ENCODE measurements at places on chromosomes 16 and 17.

- H3K4me3 ChIP-seq = peak overlapping the region; percentile 62
- peaks cover 6% of the 10 kb centered on the region for H3K36me3 ChIP-seq
- no peaks in the 10 kb centered on the region for H3K27me3 ChIP-seq
- DNase-seq = peak; percentile 60
These were observed 916 bp downstream of the PAGR1 start for GRCh38 chr16:29816694-29817441.

DNA sequence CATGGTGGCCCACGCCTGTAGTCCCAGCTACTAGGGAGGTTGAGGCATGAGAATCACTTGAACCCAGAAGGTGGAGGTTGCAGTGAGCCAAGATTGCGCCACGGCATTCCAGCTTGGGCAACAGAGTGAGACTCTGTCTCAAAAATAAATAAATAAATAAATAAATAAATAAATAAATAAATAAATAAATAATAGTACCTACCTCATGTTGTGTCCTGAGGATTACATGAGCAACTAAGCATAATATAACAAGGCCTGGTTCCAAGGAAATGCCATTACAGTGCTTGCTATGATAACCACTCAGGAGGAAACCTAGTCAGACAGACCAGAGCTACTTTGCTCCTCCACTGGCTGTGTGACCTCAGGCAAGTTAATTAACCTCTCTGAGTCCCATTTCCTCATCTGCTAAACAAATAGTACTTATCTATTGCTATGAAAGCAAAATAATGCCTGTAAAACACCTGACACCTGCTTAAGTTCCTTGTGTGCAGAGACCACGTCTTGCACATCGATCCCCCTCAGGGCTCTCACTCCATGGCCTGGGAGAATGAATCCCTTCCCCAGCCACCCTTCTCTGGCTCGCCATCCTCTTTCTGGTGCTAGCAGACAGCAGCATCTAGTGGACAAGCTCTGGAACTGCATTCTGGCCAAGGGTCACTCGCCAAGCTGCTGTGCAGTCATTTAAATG lies 7.5 kb downstream of the EPOP start:
- peaks cover 54% of the 10 kb centered on the region for H3K27me3 ChIP-seq
- peak; percentile 70 for DNase-seq
- no peaks in the 10 kb centered on the region for H3K4me1 ChIP-seq
- no peaks in the 10 kb centered on the region for H3K36me3 ChIP-seq
- H3K4me3 ChIP-seq = no peak overlapping the region

DNA sequence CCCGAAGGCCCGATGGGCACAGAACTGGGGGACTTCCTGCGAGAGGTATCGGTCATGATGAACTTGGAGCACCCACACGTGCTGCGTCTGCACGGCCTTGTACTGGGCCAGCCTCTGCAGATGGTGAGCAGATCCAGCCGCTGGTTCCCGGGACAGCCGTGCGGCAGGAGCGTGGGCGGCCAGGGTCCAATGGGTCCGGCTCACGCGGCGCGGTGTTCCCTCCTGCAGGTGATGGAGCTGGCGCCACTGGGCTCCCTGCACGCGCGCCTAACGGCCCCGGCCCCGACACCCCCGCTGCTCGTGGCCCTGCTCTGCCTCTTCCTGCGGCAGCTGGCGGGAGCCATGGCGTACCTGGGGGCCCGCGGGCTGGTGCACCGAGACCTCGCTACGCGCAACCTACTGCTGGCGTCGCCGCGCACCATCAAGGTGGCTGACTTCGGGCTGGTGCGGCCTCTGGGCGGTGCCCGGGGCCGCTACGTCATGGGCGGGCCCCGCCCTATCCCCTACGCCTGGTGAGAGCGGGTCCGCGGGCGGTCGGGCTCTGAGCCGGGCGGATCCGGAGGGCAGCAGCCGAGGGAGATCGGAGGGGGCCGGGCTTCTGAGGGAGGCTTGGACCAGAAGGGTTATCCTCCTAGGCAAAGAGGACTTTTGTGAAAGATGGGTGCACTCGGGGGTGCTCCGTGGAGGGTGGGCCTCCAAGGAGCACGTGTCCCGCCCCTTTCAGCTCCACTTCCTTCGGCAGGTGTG lies 3.0 kb downstream of the TNK1 start:
- H3K4me3 ChIP-seq = peak overlapping the region; percentile 23
- DNase-seq = peak; percentile 13
- H3K27me3 ChIP-seq = peaks cover 26% of the 10 kb centered on the region

DNA sequence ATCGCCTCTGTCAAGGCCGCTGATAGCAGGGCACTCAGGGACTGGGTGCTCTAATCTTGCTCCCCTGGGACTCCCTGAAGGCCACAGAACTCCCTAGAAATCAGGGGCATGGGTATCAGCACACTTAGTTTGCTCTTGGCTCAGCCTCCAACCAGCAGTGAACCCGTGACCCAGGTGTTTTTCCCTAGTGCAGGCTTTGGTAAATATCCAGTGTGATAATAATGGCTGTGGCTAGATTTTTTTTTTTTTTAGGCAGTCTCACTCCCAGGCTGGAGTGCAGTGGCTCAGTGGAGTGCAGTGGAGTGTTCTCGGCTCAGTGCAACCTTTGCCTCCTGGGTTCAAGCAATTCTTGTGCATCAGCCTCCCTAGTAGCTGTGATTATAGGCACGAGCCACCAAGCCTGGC lies 10.3 kb downstream of the NUPR1 start:
- no peaks in the 10 kb centered on the region for H3K4me1 ChIP-seq
- H3K36me3 ChIP-seq = no peaks in the 10 kb centered on the region
- H3K4me3 ChIP-seq = no peak overlapping the region
- no peaks in the 10 kb centered on the region for H3K27me3 ChIP-seq

DNA sequence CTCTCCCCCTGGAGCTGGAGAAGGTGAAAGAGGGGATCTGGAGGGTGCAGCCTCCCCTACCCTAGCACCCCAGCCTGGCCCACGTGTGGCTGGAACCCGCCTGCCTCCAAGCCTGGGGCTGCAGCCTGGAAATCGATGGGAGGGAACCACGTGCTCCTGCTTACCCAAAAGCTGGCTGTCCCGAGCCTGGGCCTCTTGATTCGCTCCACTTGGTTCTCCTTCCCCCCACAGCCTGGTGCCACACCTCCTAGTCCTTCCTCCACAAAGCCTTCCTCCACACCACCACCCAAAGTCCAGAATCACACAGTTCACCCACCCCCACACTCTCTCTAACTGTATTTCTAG lies 29.3 kb downstream of the CFAP20 start:
- no peaks in the 10 kb centered on the region for H3K4me1 ChIP-seq
- no peak for DNase-seq

- H3K27me3 ChIP-seq = peaks cover 69% of the 10 kb centered on the region
- H3K4me1 ChIP-seq = peaks cover 8% of the 10 kb centered on the region
These were observed 856 bp upstream of the CXCL16 start for GRCh38 chr17:4740584-4740983.

GRCh38 chr16:19697756-19698318 lies 20.2 kb downstream of the KNOP1 start:
- H3K27me3 ChIP-seq = no peaks in the 10 kb centered on the region
- H3K4me1 ChIP-seq = peaks cover 17% of the 10 kb centered on the region
- H3K36me3 ChIP-seq = peaks cover 31% of the 10 kb centered on the region

- no peaks in the 10 kb centered on the region for H3K27me3 ChIP-seq
- H3K27ac ChIP-seq = no peak overlapping the region
- H3K4me3 ChIP-seq = no peak overlapping the region
- H3K4me1 ChIP-seq = peaks cover 21% of the 10 kb centered on the region
- no peak for DNase-seq
These were observed 79.6 kb upstream of the TOB1 start for GRCh38 chr17:50945779-50946222.

DNA sequence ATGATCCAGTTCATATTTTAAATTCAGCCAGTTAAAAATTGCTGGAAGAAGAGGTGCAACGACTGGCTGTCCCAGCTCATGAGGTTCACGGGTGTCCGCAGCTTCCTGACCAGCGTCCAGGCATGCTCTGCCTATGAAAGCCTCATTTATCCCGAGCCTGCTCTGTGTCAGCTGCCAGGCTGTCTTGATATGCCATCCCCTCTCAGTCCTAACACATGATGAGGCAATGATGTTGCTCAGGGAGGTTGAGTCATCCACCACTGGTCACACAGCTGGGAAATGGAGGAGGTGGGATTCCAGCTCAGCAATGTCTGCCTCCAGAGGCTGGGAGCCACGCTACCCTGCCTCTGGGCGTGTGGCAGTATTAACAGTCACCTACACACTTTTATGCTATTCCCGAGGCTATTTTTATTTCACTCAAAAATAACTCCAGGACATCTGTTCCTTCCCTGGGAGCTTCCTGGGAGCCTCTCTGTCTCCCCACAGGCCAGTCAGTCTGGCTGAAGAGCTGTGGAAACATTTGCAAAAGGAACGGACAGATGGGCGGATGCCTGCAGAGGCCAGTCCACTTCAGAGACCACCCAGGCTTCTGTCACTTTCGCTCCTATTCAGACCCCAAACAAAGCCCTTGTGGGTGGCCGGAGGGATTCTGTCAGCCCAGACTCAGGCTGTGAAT lies 22.5 kb downstream of the RAB11FIP4 start:
- no peaks in the 10 kb centered on the region for H3K36me3 ChIP-seq
- peak; percentile 83 for DNase-seq
- H3K27ac ChIP-seq = no peak overlapping the region
- no peaks in the 10 kb centered on the region for H3K4me1 ChIP-seq
- H3K4me3 ChIP-seq = no peak overlapping the region

GRCh38 chr17:66712453-66712852 lies 122.5 kb upstream of the CACNG5 start:
- H3K4me1 ChIP-seq = no peaks in the 10 kb centered on the region
- H3K36me3 ChIP-seq = peaks cover 10% of the 10 kb centered on the region
- no peak overlapping the region for H3K4me3 ChIP-seq
- no peaks in the 10 kb centered on the region for H3K27me3 ChIP-seq

- no peak overlapping the region for H3K27ac ChIP-seq
- DNase-seq = peak; percentile 80
- no peak overlapping the region for H3K4me3 ChIP-seq
These were observed 97.9 kb downstream of the FOXL1 start for GRCh38 chr16:86676254-86676670.

- H3K36me3 ChIP-seq = no peaks in the 10 kb centered on the region
- peak; percentile 72 for DNase-seq
- H3K4me3 ChIP-seq = peak overlapping the region; percentile 92
- no peaks in the 10 kb centered on the region for H3K27me3 ChIP-seq
- peak overlapping the region; percentile 82 for H3K27ac ChIP-seq
These were observed 755 bp downstream of the PIEZO1 start for GRCh38 chr16:88784074-88784855.

DNA sequence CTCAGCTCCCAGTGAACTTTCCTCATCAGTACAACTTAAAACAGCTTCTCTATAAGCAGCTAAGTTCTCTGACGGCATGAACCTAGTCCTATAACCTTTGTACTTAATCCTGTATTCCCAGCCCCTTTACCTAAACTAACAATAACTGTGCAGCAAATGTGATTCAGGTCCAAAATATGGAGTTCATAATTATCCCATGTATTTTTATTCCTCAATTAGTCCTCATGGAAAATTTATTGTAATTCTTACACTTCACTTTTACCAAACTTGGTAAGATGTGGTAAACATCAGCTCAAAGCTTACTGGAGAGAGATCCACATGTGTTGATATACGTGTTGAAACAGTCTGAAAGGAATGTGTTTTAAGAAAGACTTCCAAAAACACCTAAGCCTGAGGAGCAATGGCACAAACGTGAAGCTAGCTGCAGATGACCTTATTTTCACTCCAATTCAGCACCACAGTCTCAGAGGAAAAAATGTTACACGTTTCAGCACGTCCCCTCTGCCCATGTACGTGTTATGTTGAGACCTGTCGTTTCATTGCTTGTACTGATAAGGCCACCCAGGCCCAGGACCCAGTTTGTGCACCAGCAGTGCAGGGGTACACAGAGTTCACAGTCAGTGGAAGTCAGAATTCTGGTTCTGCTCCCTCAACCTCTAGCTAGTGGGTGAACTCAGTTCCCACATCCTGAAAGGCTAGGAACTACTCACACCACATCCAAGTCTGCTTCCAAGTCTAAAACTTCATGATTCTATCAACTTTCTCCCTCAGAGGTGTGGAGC lies 7.1 kb downstream of the USP31 start:
- H3K4me1 ChIP-seq = peaks cover 5% of the 10 kb centered on the region
- no peaks in the 10 kb centered on the region for H3K27me3 ChIP-seq
- no peak for DNase-seq

DNA sequence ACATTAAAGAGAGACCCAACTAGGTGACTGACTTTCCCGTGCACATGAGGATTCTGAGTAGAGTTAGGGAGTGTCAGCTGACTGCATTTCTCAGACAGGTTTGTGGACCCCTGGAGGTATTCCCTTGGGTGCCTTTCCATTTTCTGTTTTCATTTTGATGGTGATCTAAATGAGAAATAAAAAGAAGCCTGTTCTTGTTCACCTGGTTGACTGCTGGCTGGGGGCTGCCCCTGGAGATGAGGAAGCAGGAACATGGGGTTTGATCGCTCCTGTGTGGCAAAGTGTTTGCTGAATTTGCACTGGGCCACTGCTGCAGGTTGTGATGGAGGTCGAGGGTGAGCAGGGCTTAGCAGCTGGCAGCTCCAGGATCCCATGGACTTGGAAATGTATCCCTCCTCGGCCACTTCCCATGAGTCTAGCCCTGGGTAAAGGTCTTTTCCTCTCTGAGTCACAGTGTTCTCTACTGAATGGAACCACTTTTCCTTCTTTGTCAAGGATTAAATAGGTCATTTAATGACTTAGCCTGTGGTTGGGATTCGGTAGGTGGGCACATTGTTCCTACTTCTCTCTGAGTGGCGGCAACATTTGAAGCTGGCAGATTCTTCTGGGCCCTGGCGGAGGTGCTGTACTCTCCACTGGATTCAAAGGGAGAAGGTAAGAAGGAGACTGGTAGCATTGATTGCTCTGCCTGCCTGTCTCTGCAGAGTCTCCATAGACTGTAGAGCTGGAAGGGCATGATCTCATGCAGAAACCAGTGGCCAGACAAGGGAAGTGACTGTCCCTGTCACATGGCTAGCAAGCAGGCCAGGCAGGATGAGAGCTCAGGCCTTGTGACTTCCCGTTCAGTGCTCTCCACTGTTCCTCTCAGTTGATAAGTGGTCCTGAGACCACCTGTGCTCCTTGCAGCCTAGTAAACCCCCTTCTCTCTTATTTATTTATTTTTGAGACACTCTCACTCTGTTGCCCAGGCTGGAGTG lies 17.9 kb downstream of the SNX29 start:
- peak; percentile 28 for DNase-seq
- no peak overlapping the region for H3K4me3 ChIP-seq
- no peaks in the 10 kb centered on the region for H3K36me3 ChIP-seq
- H3K27me3 ChIP-seq = no peaks in the 10 kb centered on the region
- H3K4me1 ChIP-seq = peaks cover 2% of the 10 kb centered on the region
- no peak overlapping the region for H3K27ac ChIP-seq

GRCh38 chr16:10850478-10850850 lies 26.5 kb upstream of the CIITA start:
- no peaks in the 10 kb centered on the region for H3K4me1 ChIP-seq
- H3K36me3 ChIP-seq = no peaks in the 10 kb centered on the region
- H3K27ac ChIP-seq = no peak overlapping the region
- DNase-seq = no peak

- no peak for DNase-seq
- H3K27me3 ChIP-seq = no peaks in the 10 kb centered on the region
- no peak overlapping the region for H3K4me3 ChIP-seq
- no peaks in the 10 kb centered on the region for H3K4me1 ChIP-seq
These were observed 179.6 kb upstream of the GSE1 start for GRCh38 chr16:85433477-85433876.

All from IMR-90 (cell line).